NCI-H526 treated with DMSO at 0.1 percent for 48 hours (cell line): ENCODE measurements at places on chromosomes 6 and 20.

GRCh38 chr6:156420172-156420993 is 356.8 kb upstream of the ARID1B start:
- no peak for DNase-seq

DNA sequence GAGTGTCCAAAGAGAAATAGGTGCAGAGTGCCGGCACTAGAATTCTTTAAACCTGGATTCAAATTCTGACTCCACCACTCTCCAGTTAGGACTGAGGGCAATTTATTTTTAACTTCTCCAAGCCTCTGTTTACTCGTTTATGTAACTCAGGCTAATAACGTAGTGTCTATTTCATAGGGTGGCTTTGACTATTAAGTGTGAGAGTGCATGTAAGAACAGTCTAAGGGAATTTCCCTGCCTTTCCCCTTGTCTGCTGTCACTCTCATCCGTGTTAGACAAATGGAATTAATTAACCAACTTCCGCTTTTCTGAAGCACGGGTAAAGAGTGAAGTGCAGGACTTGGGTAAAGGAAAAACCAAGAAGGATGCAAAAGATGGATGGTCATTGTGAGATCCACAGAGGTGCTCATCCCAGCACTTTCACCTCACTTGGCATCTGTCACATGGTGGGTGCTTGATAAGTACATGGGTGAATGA is 4.1 kb upstream of the ZKSCAN8 start:
- DNase-seq = no peak

DNA sequence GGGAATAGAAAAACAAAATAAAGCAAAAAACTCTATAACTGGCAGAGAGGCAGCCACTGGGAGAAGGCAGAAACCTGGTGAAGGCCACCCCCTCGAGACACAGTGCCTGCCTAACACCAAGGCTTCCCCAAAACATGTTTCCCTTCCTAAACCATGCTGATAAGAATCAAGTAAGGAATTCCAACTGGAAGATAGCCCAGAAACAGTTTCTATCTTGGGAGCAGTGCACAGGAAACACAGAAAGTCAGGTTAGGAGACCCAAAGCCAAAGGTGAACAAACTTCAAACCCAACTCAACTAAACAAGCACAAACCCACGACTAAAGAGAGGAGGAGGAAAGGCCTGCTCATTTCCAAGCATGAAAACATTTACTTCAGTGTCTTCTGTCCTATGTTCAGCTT is 433.7 kb upstream of the RGS17 start:
- no peak for DNase-seq

DNA sequence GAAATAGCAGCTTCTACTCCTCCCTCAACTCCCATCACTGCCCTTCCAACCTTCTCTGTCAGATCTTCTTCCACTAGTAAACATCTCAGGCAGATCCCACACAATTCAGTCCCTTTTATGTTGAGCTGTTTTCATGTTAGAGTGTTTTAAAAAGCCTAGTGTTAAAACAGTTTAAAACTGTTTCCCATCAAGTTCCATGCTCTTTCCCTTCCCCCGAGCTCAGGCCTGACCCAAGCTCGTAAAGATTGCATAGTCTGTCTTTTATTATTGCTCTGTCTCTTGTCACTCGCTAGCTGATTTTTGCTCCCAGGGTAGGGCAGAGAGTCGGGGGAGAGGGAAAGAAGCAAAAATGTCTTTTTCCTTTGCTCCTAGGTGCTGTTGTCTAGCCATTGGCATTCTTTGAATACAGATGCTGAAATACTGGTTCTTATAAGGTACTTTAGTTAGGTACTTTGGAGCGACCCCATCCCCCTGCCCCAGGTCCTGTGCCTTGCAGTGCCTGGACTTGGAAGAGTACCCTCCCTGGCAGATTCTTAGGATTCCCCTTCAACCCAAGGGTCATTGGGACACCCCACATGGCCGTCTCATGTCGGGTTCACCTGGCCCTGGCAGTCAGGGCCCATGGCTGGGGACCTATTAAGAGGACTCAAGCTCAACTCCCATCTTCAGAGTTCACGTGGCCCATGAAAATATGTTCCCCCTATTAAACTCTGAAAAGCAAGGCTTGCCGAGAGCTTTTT is 101.2 kb upstream of the ARMC2 start:
- no peak for DNase-seq

DNA sequence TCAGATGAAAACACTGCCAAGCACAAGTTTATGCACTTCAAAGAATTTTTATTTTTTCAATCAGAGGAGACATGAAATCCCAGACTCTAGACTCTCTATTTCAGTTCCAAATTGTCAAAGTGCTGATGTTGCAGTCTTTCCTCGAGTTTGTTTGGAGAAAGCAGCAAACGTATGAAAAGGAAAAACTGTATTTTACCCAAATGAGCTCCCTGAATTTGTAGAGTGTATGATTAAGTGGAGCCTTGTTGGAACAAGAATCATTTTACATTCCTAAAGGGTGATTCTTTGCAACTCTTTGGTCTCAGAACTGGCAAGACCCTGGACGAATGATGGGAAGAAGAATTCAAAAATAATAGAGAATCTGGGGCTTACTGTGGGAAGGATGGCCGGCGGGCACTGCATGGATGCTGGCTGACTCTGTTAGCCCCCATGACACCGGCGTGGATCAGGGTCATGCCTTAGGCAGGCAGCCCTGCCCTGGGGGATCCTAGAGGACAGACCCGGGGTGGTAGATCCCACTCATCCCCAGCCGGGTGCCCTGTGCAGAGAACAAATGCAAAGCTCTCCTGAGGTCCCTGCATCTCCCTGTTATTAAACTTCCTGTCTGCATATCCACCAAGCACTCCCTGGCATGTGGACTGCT is 207.4 kb downstream of the FNDC1 start:
- DNase-seq = no peak

GRCh38 chr20:24472426-24472825 is 3.0 kb downstream of the SYNDIG1 start:
- DNase-seq = no peak

DNA sequence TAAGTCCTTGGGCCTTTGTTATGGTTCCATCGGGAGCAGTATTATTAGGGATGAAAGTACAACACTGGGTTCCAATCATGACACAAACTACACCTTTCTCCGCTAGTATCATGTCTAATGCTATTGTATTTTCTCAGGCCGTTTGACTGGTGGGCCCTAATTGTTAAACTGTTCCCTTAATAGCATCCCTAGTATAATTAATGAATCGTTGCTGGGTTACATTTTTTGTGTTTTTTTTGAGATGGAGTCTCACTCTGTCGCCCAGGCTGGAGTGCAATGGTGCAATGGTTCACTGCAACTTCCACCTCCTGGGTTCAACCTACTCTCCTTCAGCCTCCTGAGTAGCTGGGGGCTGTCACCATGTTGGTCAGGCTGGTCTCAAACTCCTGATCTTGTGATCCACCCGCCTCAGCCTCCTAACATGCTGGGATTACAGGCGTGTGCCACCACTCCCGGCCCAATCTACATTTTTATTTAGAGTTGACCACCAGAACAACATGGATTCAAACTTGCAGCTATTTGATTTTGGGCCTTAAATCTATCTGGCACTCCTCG is 4.1 kb upstream of the ZNFX1 start:
- DNase-seq = no peak

- peak; percentile 99 for DNase-seq
Observed at GRCh38 chr6:45607798-45608197, 230.1 kb upstream of the SUPT3H start.

GRCh38 chr6:56863366-56863765 is 91.5 kb upstream of the BEND6 start:
- DNase-seq = no peak

DNA sequence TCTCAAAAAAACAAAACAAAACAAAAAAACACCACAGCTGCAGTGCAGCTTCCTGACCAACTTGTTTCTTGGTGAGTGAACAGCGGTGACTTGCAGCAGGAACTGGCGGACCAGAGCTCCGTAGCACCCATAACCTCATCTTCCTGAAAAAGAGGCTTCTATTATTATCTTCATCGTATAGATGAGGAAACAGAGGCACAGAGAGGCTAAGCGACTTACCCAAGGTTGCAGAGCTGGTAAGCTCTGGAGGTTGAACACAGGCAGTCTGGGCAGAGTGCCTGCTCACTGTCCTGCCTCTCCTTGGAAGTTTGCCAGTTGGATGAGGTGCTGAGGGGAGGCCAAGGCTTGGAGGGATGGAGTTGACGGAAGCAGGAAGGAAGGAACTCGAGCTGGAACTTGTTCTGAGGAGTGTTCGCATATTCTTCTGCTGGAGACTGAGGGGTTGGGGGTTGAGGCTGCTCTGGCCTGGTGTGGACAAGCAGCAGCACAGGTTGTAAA is 47.9 kb upstream of the CCDC167 start:
- DNase-seq = no peak

GRCh38 chr20:45436732-45437485 is 21.0 kb downstream of the PIGT start:
- DNase-seq = peak; percentile 87

GRCh38 chr6:89613790-89614189 is 24.8 kb downstream of the LYRM2 start:
- DNase-seq = no peak

- DNase-seq = no peak
Observed at GRCh38 chr6:118511930-118512715, 36.0 kb upstream of the PLN start.

- DNase-seq = no peak
Observed at GRCh38 chr20:62210496-62210855, 9.6 kb downstream of the HRH3 start.

DNA sequence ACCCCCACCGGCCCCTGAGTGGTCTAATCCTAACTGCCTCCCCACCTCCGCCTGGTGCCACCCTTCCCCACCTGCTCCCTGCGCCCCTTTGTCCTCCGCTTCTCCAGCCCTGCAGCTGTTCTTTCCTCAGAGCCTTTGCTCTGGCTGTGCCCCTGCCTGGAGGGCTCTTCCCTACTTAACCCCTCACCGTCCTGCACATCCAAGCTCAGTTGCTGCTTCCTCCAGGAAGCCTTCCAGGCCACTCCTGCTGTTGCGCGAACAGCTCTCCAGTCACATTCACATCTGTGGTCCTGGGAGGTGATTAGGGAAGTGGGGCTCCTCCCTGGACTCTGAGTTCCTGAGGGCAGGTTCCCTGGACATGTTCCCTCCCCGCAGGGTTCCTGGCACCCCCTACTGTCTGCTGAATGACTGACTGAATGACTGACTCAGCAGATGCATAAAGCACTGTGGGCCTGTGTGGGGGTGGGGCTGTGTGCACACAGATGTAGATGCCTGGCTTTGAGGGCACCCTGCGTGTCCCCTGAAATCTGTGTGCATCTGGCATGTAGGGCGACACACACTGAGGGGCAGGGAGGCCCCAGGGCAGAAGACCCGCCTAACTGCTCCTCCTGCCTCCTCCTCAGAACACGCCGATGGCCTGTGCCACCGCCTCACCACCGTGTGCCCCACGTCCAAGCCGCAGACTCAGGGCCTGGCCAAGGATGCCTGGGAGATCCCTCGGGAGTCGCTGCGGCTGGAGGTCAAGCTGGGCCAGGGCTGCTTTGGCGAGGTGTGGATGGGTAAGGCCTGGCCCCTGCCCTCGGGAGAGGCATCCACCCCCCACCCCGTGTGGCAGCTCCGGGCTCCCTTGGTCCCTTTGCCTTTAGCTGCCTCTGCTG is 51.4 kb downstream of the SRC start:
- no peak for DNase-seq

GRCh38 chr6:136767570-136768309 is 24.5 kb downstream of the MAP3K5 start:
- no peak for DNase-seq

DNA sequence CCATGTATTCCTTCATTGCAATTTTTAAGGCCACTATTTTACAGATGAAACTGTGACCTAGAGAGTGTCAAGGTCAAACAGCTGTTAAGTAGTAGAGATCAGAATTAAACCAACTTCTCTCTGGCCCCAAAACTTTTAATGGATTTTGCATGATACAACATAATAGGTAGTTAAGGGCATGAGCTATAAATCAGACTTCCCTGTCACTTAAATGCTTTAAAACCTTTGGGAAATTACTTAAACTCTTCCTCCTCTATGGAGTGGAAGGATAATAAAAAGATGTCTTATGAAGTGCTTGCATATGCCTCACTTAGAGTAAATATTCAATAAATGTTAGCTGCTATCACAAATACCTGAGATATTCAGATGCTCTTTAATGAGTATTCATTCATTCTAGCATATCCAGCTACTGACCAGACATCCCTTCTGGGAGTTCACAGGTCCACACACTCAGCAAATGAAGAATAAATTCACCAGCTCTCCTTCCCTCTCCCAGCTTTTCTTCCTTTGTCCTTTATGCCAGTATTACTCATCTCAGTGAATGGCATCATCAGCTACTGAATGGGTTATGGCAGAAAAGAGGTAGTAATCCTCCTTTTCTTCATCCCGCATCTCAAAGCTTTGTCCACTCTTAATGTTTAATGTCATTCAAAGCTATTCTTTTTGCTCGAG is 36.2 kb downstream of the EYA4 start:
- no peak for DNase-seq

DNA sequence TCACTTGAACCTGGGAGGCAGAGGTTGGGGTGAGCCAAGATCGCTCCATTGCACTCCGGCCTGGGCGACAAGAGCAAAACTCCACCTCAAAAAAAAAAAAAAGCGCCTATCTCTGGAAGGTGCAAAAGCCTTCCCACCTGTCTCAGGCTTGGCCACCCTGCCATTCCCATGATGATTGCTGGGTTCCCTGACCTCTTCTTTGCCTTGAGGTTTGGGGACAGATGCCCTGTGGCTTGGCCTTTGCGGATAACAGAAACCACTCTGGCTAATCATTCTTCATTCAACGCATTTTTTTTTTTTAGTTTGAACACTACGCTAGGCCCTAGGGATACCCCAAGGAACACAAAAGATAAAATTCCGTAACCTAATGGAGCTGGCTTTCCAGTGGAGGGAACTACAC is 6.8 kb upstream of the HMGA1 start:
- no peak for DNase-seq

GRCh38 chr6:42007286-42008137 is 42.8 kb upstream of the TAF8 start:
- no peak for DNase-seq

GRCh38 chr6:43308101-43308989 is at the start of gene CRIP3:
TSS of gene CRIP3 (minus strand) at chr6:43308826. CDS start at chr6:43308792, 34 bp downstream.
- DNase-seq = peak; percentile 70

DNA sequence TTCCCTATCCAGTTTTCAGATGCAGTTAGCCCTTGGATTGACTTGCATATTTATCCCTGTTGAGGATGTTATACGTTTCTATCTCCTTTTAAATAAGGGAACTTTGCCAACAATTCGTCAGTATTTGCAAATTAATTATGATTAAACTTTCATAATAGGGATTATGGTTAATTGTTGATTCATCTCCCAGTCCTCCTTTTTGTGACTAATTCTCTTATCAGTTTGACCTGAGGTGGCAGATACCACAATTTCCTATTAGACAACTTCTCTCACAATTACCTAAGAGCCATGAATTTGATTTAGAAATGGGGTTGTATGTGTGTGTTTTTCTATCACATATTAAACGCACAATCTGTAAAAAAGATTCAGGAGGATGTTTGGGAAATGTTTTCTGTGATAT is 172.9 kb downstream of the LAMA2 start:
- DNase-seq = no peak

DNA sequence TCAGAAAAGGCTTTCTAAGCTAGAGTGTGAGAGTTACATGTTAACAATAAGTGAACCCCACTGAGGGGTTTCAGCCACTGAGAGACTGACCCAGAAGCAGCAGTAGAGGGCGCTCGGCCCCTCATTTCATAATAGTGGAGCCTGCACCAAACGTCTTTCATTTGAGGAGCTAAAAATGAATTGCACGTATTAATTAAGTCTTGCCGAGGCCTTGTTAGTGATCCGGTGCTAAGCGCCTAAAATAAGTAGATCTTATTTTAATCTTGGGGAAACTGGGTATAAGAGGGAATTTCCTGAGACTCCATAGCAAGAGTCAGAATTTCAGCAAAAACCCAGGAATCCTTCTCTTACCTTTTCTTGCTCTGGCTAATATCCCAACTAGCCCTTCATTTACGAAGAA is 209.7 kb downstream of the FARS2 start:
- peak; percentile 40 for DNase-seq

- no peak for DNase-seq
Observed at GRCh38 chr6:150993253-150993652, 127.8 kb downstream of the MTHFD1L start.
